A172 (cell line): ENCODE measurements at places on chromosomes 16 and 17. TPM values are rescaled to one million over a fixed set of nuclear protein-coding genes. Genes with fewer than 3 reads are reported as not detected.

Gene PRSS21
- total RNA-seq, result not detected in 2 replicates

Gene KRT33A
- total RNA-seq, result not detected in 2 replicates

Gene GJD3
- not detected in 2 replicates for total RNA-seq

Gene PHF23
- 59.5 and 75.3 TPM in 2 replicates for total RNA-seq

Gene DNAH17
- 0.02 and 0.16 TPM in 2 replicates for total RNA-seq

DNA sequence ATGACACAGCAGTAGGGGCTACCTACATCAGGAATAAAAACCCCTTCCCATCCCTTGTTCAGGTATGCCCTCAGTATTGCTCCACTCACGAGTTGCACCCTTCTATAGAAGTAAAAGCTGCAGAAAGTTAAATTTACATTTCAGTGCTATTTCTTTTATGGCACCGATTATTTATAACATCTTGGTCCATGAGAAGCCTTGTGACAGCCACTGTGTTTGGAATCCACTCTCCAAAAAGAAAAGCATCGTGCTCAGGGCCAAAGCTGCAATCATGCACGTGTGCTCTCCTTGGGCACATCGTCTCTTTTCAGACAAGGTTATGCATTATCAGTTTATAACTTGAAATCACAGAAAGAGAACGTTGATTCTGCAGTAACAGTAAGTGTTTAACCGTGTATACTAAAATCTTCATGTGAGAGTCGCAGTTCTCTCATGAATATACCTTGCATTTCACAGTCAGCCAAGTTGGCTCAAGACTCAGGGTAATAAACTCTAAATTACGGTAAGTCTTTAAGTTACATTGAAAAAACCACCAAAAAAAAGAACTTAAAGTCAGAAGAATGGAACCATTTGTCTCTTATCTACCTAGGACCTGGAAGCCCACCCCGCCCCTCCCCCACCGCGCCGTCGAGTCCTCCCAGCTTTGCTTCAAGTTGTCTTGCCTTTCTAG is 189.6 kb downstream of the CPPED1 start:
- no peak for DNase-seq

DNA sequence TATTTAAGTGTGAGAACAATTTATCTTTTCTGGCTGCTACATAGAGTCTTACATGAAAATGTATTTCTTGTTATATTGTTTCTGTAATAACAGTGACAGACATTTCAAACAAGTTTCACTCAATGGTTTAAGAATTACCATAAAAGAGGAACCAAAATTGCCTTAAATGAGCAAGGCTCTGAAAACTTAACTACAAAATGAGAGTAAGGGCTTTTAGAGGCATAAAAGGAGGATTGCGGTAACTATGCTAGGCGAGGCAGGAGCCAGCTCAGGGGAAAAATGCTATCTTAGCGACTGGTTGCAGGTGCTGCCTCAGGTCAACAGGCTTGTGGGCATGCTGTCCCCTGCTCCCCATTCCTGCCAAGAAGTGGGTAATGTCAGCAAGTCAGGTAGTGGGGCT is 81.7 kb upstream of the MSI2 start:
- no peak for DNase-seq
